ENCODE measurements at places on chromosomes 3 and 15.

DNA sequence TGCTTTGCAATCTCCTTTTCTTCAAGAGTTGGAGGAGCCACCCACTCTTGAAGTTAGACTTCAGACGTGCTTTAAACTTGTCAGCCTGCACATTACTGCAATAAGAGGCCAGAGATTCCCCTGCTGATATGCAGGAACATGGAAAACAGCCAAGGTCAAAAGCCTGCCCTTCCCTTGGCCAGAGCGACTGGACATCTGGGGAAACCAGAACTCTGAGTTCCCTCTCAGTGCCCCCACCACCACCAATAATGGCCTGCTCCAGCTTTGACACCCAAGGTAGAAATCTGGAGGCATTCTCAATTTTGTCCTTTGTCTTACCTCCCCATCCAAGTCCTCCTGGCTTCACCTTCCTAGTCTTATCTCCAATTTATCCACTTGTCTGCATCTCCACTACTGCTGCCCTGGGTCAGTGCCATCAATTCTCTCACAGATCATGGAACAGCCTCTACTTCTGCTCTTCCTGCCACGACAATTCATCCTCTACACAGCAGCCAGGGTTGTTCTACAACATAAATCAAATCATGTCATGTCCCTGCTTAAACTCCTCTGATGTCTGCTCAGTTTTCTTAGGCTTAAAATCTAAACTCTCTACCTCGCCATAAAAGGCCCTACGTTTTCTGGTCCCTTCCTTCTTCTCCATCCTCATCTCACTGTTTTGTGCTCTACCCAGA lies 191.6 kb upstream of the WNT5A start:
- DNase-seq, result peak; percentile 31

GRCh38 chr3:108475220-108475782 lies 35.1 kb downstream of the MYH15 start:
- no peak for DNase-seq

- DNase-seq, result no peak
These were observed 493.6 kb upstream of the PROK2 start for GRCh38 chr3:72278349-72279067.

DNA sequence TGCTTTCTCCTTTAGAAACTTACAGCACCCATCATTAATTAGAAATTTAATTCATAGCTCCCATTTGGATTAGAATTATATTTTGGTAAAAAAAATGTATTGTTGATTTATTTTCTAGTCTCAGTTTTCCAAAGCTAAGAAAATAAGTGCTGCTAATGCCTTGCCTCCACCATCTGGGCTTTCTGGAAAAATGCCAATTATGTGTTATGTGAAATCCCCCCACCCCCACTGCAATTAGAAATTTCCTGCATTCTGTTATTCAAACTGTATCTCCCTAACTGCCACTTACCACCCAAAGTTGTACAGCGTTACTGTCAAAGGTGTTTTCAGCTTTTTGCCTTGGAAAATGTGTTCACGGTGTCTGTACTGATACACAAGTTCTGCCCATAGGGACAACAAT lies 617.2 kb upstream of the UBE2E2 start:
- no peak for DNase-seq

DNA sequence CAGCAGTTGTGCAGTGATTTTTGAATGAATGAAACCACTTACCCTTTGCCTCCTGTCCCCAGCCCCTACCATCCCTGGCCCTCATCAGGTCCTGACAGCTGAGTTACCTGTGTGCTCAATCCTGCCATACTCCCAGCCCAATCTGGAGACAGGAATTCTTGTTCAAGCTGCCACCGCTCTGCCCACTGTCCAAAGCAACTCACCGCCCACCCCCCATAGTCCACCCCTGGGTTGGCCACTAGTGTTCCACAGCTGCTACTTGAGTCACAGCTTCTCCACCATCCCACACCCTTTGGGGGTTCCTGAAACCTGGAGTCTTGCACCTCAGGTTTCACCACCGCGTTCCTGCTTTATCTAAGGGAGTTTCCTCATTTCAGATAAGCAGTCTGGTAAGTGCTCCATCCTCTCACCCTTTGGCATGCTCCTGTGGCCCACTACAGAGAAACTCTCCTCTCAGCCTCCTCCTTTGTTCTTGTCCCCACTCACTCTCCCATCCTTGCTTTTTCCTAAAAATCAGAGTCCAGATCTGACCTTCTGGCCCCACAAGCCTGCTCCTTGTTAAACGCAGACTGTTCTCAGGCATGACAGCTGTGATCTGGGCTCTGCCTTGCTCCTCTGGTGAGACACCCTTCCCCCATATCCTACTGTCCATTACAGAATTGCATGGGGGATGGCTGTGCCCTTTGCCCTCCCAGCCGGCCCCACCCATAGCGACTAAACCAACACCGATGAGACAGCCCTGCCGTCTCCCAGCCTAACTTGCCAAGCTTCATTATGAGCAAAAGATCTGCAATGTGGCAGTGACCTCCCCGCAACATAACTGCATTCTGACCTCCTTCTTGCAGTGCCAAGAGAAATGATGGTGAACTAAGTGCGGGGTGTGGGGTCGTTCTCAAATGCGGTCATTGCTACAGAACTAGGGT lies 50.0 kb downstream of the CYP19A1 start:
- peak; percentile 78 for DNase-seq
